ENCODE measurements at places on chromosomes 5 and 9.

DNA sequence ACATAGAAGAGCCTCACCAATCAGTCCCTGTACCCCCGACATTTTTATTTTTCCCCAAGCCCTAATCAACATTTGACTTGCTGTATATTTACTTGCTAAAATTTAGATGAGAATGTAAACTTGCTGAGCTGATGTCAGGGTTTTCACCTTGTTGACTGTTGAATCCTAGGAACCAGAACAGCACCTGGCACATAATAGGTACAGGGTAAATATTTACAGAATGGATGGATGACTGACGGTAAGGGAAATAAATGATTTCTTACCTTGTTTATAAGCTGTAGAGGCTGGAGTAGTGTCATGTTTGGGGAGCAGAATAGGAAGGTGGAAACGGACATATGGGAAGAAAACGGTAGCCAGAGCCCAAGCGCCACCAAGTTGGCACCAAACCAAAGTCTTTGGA, 107.0 kb upstream of the NUDT12 start:
- no peak for DNase-seq

DNA sequence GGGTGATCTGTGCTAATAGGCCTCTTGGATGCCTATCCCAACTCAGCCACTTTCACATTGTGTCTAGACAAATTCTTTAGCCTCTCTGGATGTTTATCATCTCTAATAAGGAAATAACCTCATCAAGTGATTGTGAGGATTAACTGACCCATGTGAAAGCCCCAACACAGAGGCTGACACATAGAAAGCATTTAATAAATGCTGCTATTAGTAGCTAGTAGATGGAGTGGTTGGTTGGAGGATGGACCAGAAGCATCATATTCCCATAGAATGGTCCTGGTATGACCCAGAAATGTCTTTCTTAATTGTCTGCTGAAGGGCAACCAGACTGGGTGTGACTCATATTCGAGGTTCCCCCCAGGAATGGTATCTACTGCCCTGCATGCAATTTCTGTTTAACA, 124.4 kb downstream of the PIK3R1 start:
- no peak for DNase-seq

DNA sequence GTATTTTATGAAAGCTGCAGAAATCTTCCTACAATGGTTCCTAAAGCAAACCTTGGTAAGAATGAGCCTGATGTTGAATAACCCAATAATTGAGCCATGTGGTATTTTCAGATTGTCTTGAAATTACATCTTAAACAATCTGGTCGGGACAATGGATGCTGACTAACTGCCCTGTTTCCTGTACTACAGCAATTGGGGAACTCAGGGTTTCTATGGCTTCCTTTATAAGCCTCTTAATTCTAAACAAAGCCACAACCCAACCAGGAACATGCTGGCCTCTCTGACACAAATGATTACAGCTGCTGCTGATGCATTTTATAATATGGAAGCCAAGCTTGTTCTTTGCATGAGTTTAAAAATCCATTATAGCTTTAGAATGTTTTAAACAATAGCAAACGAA, 30.2 kb downstream of the PTPN3 start:
- no peak for DNase-seq

GRCh38 chr9:80009204-80009603, 437.4 kb downstream of the TLE4 start:
- no peak for DNase-seq

- DNase-seq = peak; percentile 85
Observed at GRCh38 chr5:76807296-76807695, 11.5 kb upstream of the F2RL1 start.

- no peak for DNase-seq
Observed at GRCh38 chr5:178869577-178869976, 9.8 kb downstream of the ZNF354B start.

GRCh38 chr5:148830211-148830610, 3.8 kb downstream of the ADRB2 start:
- DNase-seq = no peak

- no peak for DNase-seq
Observed at GRCh38 chr5:157475432-157475831, 15.4 kb downstream of the NIPAL4 start.

DNA sequence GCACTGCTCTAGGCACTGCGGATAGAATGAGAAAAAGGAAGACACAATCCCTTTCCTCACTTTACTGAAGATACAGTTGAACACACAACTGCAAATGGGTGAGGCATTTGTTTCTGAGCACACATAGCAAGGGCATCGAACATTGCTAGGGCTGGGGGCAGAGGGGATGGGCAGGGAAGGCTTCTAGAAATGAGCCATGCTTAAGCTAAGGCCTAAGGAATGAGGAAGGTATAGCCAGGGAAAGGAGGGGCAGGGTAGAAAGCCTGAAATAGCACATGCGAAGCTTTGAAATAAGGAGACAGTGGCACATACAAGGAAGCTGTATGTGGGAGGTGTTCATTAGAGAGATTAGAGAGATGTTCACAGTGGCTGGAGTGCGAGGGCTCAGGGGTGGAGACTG, 92.7 kb downstream of the KIF4B start:
- DNase-seq = peak; percentile 39

DNA sequence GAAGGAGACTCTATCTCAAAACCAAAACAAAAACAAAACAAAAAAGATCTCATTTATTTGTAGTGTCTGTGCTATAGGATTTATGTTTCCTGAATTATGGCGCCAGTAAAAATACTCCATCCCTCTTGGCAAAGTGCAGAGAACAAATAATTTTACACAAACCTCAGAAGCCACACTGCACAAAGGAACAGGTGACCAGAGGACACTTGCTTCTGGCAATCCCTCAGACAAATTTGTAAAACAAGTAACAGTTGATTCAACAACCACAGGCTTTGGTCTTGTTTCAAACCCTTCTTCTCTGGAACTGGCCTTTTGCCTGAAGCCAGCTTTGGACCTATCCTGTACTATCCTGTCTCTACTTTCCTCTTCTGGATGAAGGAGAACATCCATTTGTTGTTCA, 502.1 kb downstream of the DMAC1 start:
- DNase-seq = no peak

GRCh38 chr5:133918316-133918715, 50.1 kb downstream of the C5orf15 start:
- no peak for DNase-seq

DNA sequence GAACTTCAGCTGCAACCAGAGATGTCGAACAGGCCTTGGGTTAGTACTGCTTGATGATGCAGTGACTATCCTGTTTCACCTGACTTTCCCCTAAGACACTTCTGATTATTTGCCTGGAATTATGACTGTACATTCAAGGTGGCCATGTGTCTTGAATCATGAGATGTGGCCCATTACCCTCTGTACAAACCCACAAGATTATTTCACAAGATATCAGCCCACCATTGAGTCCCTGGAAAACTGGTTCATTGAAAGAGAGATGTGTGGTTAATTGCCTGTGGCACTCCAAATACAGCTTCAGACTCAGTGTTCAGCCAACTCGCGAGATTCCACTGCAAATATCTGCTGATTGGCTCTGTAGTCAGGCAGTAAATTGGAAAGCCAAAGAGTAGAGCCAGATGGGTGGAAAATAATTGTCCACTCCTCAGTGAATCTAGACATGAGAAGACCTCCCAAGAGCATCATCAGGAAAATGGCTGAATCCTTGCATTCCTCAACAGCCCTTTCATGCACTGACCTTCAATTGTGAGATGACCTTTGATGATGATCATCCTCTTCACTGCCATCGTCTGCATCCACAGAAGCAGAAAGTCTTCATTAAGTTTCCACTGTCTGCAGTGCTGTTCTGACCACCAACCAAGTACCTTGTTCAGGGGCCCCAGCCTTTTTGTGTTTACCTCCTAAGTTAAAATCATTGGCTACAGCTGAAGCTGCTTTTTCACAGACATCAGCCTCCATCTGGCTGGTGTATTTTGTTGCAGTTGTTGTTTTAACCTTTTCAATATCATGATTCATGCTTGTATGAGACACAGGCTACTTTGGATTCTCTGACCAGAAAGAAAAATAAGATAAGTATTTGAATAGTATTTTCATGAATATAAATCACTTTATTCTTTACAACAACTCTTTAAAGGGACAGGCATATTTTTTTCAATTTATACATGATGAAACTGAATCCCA, 75.2 kb downstream of the ESM1 start:
- DNase-seq = no peak

DNA sequence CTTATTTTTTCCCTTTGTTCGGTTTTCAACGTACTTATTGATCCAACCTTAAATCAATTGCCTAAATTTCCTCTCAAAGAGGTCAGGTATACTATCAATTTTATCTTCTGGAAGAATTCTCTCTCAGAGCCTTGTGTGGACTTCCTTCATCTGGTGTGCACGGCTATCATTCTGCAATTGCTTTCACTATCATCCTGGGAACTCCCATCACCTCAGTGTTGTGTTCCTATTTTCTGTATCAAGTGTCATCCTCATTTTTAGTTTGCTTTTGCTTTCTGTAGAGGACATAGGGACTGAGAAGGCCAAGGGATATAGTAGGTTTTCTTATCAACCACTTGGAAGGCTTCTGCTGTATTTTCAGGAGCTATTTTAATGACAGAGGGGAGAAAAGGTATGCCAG, 11.3 kb downstream of the STOM start:
- no peak for DNase-seq

GRCh38 chr5:4050203-4050602, 454.6 kb downstream of the IRX1 start:
- DNase-seq = no peak
